ENCODE measurements at places on chromosomes 5 and 9. TPM values are rescaled to one million over a fixed set of nuclear protein-coding genes. Genes with fewer than 3 reads are reported as not detected.

The RHOBTB3 gene
- 57.8 TPM for total RNA-seq

The GPR151 gene
- total RNA-seq: not detected

The LRRC70 gene
- total RNA-seq: 0.16 TPM

The SHB gene
- total RNA-seq: 47.7 TPM

The CD274 gene
- 12.1 TPM for total RNA-seq

The NR6A1 gene
- total RNA-seq: 0.51 TPM

The WDR38 gene
- total RNA-seq: not detected

The TAF1L gene
- total RNA-seq: not detected

The HEMGN gene
- not detected for total RNA-seq

The OLFML2A gene
- total RNA-seq: 13.7 TPM

The IFNK gene
- not detected for total RNA-seq

The NR4A3 gene
- 0.13 TPM for total RNA-seq

The NR3C1 gene
- 19.2 TPM for total RNA-seq
